Stimulated activated CD8-positive, alpha-beta memory T cell treated with anti-CD3 and anti-CD28 coated beads, Interleukin-15, amount 100 ng/mL, for 4 hours (primary cell): ENCODE measurements at places on chromosomes 4 and X.

DNA sequence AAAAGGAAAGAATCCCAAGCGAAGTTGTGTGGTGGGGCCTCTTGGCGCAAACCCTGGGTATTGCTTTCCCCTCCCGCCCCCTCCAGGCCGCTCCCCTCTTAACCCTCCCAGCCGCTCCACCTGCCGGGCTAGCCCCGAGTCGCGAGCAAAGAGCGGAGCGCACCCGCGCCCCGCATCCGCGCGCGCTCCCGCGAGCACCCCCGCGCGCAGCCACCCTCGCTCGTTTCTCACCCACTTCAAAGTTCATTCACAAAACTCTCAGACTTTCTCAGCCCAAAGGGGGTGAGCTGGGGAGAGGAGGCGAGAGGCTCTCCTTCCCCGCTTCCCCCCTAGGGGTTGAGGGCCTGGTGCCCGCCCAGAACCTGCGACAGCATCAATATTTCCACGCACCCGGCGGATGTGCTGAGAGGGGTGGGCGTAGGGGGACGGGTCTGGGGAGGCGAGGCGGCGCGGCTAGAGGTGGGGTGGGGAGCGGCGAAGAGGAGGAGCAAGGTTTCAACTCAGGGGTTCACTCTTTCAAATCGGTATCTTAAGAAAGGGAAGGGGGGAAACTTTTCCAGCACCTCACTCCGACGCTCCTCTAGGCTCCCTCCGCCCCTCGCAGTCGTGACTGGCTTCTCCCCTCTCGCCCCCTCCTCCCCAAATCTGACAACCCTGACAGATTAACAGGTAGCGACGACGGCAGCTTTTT, 1.8 kb downstream of the MAML3 start:
- peak; percentile 88 for DNase-seq

DNA sequence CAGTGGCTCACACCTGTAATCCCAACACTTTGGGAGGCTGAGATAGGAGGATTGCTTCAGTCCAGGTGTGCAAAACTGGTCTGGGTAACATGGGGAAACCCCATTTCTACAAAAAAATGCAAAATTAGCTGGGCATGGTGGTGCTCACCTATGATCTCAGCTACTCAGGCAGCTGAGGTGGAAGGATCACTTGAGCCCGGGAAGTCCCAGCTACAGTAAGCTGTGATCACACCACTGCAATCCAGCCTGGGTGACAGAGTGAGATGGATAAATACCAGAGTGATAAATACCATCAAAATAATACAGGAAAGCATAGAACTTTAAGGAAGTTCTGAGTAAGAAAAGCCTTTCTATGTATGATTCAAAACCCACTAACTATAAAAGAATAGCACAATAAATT, 52.8 kb downstream of the LRBA start:
- no peak for DNase-seq

- no peak for DNase-seq
Observed at GRCh38 chr4:60579335-60579734, 620.8 kb upstream of the ADGRL3 start.

DNA sequence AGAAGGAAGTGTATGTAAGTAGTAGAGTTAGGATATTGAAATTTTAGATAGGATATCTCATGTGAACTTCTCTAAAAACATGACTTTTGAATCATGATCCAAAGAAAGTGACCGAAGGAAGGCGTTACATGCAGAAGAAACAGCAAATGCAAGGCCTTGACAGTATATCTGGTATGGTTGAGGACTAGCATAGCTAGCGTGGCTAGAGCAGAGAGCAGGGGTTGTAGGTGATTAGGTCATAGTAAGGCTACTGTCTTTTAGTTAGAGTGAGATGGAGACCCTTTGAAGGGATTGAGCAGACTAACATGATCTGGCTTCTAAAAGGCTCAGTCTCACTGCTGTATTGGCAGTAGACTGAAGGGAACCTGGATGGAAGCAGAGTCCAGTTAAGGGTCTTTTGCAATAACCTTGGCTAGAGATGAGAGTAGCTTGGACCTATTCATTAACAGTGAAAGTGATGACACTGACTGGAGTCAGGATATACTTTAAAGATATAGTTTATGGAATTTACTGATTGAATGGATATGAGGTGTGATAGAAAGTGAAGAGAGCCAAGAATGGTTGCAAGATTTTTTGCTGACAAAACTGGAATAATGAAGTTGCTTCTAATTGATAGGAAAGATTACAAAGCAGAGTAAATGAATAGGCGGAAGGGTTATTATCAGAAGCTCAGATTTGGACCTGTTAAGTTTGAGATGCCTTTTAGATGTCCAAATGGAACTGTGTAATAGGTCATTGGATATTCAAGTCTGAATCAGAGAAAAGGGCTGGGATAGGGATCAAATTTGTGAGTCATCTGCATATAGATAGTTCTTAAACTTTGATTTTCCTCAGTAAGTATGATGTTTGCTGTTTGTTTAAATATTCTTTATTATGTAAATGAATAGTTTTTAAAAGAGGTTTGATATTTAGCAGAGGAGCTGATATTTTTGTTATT, 59.8 kb downstream of the MRPL1 start:
- no peak for DNase-seq

GRCh38 chr4:8589823-8590545, 2.6 kb upstream of the CPZ start:
- DNase-seq = no peak

GRCh38 chr4:128979934-128980333, 113.4 kb downstream of the SCLT1 start:
- DNase-seq = no peak
